Stimulated activated CD4-positive, alpha-beta T cell treated with anti-CD3 and anti-CD28 coated beads, Interleukin-1b, Interleukin-23, amount 100 ng/mL, for 48 hours (primary cell): ENCODE measurements at places on chromosomes 2 and 18.

- DNase-seq: no peak
These were observed 16.5 kb upstream of the ME2 start for GRCh38 chr18:50862401-50862800.

DNA sequence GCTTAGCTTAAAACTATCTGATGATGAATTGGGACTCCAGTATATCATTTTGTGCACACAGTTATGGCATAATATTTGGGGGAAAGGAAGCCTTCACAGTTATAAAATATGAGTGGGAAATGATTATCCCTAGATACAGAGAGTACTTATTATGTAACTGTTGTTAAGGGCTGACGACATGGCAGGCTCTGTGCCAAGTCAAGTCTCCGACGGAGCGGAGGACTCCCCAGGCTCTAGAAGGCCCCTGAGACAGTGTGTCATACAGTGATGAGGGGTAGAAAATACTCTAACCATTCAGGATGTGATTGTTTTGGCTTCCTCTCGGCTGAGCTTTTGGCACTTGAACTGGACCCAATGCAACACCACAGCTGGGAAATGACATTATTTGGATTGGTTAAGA, 211.8 kb downstream of the SLC8A1 start:
- DNase-seq: no peak

- no peak for DNase-seq
These were observed 168.4 kb upstream of the SPOPL start for GRCh38 chr2:138333121-138333520.

DNA sequence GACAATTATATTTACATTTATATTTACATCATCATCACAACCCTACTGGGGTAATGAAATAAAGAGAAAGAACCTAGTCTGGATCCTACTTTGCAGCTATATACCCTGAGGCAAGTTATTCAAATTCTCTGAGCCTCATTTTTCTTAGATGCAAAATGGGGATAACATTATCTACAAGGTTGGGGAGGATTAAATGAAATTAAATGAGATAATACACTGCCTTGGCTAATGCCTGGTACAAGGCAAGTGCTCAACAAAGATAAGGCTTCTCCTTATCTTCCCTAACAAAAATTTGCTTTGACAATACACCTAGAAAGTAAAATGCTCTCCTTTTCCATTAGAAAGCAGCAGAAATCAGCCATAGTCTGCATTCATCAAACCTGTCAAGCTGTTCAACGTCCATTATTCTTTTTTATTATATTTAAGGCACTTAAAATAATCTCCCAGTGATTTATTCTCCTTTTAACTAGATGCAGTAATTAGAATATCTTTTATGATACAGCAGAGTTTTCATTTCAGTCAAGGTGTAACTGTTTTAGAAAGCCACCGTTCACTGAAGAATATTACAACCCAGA, 44.8 kb downstream of the TCF4 start:
- no peak for DNase-seq
